Occipital lobe (tissue), 3 donors: ENCODE measurements at places on chromosomes 16 and 17. TPM values are rescaled to one million over a fixed set of nuclear protein-coding genes. Genes with fewer than 3 reads are reported as not detected.
A peak's percentile ranks its signal among the peaks of the same experiment; 100 is the strongest.

- DNase-seq, result no peak
These were observed 10.8 kb downstream of the SLC22A31 start for GRCh38 chr16:89189358-89190025.

DNA sequence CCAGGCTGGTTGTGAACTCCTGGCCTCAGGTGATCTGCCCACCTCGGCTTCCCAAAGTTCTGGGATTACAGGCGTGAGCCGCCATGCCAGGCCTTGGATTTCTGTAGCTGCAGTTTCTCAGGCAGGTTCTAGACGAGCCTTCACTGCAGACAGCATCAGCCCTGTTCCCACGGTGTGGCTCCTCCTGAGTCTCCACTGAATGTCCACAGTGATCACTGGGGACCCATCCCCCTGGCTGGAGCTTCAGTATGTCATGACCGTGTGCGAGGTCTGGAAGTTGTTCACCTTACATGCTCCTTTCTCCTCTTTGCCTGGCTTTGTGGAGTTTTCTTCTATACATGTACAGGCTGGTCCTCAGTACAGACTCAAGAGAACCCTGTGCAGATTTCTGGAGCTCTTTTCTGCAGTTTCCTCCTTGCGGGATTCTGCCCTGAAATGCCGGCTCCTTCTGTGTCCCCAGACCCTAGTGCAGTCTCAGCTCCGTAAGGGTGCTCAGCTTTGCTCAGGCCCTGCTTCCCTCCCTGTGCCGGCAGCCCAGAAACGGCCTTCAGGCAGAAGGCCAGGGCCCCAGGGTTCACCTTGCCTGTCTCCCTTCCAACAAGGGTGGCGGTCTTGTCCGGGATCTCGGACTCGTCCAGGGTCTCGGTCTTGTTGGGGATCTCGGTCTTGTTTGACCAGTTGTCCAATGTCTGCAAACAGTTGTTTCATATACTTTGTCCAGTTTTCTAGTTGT, 14.3 kb upstream of the FASN start:
- DNase-seq, result no peak

GRCh38 chr17:4515501-4515900, 16.8 kb downstream of the SPNS2 start:
- DNase-seq, result no peak

DNA sequence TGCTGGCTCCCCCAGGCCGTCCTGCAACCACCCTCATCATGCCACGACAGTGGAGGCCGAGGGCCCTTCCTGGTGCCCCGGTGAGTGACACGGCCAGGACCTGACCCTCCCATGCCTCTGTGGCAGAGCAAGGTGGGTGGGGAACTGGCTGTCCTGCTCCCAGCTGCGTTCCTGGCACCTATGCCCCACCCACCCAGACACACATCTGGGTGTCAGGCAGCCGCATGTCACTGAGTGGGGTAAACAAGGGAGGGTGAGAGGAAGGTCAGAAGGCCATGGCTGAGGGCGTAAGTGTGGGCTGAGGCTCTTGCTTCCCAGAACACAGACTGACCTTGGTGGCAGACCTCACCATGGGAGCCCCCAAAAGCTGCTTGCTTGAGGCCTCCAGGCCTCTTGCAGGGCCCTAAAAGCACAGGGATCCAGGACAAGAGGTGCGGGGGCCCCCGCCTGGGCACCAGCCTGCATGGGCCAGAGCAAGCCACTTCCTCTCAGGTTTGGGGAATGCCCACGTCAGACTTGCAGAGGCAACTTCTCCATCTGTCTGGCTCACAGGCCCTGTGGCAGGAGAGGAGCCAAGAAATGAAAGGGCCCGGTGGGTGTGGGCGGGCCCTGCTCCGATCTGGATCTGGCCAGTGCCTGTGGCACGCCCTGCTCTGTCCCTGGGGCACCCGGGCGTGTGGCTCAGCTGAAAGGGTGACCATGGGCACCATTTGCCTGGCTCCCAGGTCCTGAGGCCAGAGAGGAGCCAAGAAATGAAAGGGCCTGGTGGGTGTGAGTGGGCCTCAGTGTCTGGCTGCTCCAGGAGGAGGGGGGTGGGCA, 3.9 kb upstream of the CCDC57 start:
- peak; percentile 27 for DNase-seq

DNA sequence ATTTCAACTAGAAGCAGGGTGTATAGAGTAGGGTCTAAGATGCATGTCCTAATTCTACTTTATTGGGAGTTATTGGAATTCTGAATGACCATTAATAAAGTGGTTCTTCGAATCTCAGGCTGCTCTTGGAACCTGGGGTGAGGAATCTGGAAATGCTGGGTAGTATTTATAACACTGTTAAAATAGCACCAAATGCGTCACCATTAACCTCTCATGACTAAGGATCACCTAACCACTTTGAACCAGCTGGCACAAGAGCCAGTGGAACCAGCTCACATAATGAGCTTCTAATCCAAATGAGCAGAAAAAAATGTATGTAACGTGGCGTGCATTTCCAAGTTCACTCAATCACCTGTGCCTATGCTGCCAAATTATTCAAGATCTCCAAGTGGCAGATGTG, 281.7 kb downstream of the GRIN2A start:
- no peak for DNase-seq

GRCh38 chr17:68198931-68199836, 48.7 kb upstream of the AMZ2 start:
- DNase-seq, result no peak

DNA sequence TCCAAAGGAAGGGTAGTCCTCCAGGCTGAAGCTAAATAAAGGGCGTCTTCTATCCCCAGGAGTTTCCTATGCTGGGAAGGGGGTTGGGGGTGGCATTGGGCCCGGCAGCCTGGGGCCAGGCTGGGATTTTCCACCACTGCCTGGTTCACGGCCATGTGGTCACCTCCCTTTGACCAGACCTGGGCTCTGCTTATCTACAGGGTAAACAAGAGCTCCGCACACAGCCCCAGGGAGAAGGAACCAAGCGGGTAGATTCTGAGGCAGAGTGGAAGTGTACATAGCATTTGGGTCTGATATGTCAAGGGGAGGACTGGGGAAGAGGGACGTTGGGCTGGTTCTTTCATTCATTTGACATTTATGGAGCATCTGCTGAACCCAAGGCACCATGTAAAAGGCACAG, 27.2 kb upstream of the TMEM220 start:
- no peak for DNase-seq

DNA sequence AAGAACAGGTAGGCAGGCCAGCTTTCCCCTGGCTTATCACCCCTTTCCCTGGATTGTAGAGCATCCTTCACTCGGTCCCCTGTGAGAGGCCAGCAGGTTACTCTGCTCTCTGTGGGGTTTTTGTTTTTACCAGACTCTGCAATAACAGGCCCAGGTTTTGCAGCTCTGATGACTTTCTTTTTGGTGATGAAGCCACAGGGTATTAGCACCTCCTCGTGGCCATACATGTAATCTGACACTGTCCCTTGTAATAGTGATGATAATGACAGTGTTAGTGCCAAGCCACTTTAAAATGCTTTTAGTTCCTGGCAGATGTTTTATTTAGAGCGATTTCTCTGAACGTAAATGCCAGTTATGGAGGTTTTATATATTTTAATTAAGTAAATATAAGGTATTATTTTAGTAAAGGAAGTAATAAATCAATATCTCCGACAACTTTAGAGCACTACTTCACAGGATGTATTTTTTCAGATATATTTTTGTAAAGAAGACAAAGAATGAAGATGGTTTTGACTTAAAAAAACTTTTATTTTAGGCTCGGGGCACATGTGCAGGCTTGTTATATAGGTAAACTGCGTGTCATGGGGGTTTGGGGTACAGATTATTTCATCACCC, 38.0 kb upstream of the CPHXL start:
- DNase-seq, result peak; percentile 37

GRCh38 chr17:63704259-63704576, 4.3 kb upstream of the LIMD2 start:
- DNase-seq, result no peak

GRCh38 chr16:68091380-68092261, 6.5 kb downstream of the NFATC3 start:
- DNase-seq, result no peak

- DNase-seq, result no peak
These were observed 26.3 kb downstream of the HS3ST3A1 start for GRCh38 chr17:13575466-13575865.

GRCh38 chr17:66904760-66905624, 59.5 kb upstream of the CACNG4 start:
- DNase-seq, result no peak

- DNase-seq, result peak; percentile 66
These were observed at the start of gene CACNG3 for GRCh38 chr16:24255456-24256371. Gene CACNG3 (plus strand): TSS chr16:24256335. CDS start chr16:24256755, 420 bp downstream.

- no peak for DNase-seq
These were observed 15.0 kb downstream of the MYH13 start for GRCh38 chr17:10357768-10358167.

DNA sequence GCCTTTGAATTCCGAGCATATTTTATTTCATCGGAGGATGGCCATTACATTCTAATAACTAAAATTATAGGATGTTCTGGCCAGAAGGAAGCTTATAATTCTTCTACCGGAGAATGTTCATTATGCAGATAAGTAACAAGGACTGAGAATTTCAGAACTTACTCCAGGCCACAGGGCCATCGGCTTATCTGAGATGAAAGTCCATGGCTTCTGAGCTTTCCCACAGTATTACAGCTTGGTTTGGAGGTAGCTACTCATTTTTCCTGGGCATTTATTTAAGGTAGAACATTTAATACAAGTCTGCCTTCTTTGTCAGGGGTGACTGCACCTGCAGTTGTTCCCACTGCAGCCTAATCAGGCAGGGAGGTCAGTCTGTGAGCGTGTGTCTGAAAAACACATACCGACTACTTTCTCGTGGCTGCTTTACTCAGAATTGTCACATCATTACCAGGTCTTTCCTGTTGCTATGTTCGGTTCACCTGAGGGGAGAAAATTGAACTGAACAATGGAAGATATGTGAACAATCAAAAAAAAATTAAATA, 219.7 kb upstream of the CPHXL start:
- no peak for DNase-seq

- no peak for DNase-seq
These were observed 58.8 kb downstream of the GAS7 start for GRCh38 chr17:10139577-10139976.

GRCh38 chr17:19610311-19610710, 38.2 kb upstream of the ALDH3A2 start:
- DNase-seq, result no peak

DNA sequence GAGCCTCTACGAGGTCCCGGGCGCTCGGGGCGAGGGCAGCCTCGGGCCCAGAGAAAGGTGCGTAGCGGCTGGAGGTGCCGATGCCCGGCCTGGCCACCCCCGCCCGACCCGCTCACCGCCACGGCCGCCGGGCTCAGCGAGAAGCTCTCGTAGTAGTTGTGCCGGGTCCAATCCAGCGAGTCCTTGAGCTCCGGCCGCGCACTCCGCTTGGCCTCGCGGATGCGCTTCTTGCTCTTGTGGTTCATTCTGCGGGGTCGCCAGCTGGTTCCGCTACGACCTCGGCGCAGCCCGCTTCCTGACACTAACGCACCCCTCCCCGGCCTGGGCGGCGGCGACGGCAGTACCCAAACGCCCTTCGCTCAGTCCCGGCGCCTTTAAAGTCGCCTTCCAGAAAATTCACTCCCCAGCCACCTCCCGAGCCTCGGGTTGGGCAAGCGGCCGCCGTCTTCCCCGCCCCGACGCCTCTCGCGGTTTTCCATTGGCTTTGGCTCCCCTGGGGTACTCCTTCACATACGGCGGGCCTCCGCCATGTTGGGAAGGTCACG, at the start of gene JMJD6:
Gene JMJD6 (minus strand): TSS at position 376 of the 545 bp plus-strand sequence. CDS start 131 bp downstream, at position 245.
- peak; percentile 96 for DNase-seq

GRCh38 chr16:10067406-10067805, 114.8 kb downstream of the GRIN2A start:
- DNase-seq, result no peak

DNA sequence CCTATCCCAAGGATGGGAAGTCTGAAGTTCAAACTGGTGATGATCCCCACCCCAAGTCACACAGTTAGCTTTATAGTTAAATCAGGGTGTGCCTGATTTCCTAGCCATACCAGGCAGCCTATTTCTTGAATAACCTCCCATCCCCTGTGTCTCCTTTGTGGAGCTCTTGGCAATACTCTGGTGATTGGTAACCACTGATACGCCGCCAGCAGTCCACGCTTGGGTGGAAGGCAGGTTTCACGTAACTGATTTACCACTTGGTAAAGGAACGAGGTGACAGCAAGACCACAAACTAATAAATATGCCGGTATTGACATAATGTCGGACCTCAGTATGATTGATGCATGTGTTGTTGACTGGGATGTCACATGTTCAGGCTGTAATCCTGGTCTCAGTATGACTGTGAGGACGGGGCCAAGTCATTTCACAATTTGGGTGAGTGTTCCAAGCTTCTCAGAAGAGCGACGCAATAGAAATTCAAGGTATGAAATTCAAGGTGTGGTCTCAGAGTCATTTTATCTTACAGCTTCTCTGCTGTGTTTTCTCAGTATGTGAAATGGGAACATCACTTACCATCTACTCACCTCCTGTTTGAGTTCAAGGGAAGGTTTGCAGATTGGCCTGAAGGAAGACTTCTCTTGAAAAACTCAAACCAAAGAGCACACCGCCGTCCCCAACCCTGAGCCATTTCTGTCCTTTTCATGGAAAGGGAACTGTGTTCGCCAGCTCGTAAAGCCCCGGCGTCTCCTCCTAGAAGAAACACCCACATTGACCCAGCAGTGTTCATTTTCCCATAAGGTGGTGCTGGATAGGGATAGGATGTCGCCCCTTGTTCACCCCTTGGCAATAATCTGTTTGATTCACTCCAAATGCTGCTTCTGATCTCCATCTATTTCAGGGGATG, 678.9 kb downstream of the WWOX start:
- DNase-seq, result no peak

GRCh38 chr17:67841992-67842391, 16.7 kb downstream of the BPTF start:
- DNase-seq, result no peak

GRCh38 chr17:15884731-15885130, 60.2 kb upstream of the ADORA2B start:
- DNase-seq, result no peak

GRCh38 chr16:85227084-85227945, 115.0 kb upstream of the CIBAR2 start:
- DNase-seq, result no peak

Gene SOX15
- total RNA-seq, result 0.47 TPM

Gene DGKE
- 42.0 TPM for total RNA-seq

Gene CDH13
- 27.3 TPM for total RNA-seq

Gene OR2C1
- 0.62 TPM for total RNA-seq

Gene FNDC8
- not detected for total RNA-seq

Gene SLC5A11
- total RNA-seq, result not detected

Gene ABCC12
- 1.2 TPM for total RNA-seq

Gene CORO6
- 0.47 TPM for total RNA-seq

Gene PRDM7
- total RNA-seq, result not detected
